Cortex of kidney (tissue), 1 donor: ENCODE measurements at places on chromosomes 4 and X.

DNA sequence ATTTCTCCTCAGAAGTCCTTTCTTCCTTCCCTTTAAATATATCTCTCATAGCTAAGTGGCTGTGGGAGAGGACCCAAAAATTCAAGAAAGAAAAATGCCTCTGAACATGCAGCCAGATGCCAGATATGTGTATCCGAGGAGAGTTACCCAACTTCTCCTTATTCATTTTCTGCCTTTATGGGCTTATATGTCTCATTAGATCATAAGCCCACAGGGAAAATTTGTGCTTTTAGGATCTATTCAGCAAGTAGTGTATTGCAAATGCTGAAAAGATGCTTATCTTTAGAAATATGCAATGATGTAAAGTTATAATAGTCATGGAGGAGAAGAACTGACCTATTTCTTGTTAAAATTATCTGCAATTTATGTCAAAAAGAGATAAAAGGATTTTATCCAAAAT is 371.8 kb upstream of the NOCT start:
- DNase-seq: no peak

GRCh38 chr4:92455951-92456350 is 152.2 kb downstream of the GRID2 start:
- no peak for DNase-seq

DNA sequence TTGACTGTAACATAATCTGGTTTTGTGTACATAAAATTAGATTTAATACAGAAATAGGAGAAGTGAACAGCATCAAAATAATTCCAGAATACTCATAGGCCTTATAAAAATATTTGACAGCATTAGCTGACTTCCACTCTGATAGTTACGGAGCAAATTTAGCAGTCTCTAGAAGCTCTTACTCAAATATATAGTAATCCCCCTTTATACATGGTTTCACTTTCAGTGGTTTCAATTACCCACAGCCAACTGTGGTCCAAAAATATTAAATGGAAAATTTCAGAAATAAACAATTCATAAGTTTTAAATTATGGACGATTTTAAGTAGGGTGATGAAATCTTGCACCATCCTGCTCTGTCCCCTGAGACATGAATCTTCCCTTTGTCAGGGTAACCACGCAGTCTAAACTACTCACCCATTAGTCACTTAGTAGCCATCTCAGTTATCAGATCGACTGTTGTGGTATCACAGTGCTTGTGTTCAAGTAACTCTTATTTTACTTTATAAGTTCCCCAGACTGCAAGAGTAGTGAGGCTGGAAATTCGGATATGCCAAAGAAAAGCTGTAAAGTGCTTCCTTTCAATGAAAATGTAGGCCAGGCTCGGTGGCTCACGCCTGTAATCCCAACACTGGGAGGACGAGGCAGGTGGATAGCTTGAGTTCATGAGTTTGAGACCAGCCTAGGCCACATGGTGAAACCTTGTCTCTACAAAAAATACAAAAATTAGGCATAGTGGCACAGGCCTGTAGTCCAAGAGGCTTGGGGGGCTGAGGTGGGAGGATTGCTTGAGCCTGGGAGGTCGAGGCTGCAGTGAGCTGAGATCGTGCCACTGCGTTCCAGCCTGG is 17.2 kb upstream of the RTL9 start:
- no peak for DNase-seq

DNA sequence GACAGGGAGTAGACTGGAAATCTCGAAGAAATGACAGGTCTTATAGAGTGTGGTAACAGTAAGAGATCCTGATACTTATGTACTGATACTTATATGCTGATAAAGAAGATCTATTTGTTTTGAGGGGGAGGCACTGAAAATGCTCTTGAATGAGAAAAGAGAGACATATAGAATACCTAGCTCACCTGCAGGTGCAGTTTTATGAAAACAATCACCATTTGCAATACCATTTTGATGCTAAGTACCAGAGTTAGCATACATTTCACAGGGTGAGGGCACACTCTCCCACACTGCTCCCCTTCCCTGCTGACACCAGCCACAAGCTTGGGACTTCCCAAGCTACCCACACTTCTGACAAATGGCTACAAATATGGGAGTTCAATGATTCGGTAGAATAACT is 1490.1 kb upstream of the IGFBP7 start:
- DNase-seq: no peak

DNA sequence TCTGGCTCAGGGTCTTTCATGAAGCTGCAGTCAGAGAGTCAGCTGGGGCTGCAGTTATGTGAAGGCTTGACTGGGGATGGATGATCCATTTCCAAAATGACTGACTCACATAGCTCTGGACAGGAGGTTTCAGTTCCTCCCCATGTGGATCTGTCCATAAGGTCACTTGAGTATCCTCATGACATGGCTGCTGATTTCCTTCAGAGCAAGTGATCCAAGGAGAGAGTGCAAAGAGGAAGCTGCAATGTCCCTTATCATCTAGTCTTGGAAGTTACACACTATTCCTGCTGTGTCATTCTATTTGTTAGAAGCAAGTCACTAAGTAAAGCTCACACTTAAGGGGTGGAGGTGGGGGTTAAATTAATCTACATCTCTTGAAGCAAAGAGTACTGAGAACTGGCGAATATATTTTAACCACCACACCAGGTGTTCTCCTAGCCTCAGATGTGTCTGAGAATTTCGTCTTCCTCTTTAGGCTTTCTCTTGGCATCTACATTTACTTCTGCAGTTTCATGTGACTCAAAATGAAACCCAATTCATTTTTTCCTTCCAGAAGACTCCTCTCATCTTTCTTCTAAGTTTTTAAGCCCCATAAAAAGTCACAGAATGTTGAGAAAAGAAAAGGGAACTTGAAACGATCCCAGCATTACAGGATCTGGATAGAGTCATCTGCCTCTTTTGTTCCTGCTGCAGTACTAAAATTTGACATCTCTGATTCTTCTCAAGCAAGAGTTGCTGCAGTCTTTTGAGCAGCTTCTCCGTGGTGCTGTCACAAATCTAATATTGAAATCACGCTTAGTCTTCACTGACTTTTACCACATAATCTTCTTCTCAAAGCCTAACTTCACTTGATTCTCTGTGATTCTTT is 3.8 kb upstream of the GRPR start:
- DNase-seq: no peak

- DNase-seq: no peak
Observed at GRCh38 chr4:109248322-109248900, 54.0 kb downstream of the COL25A1 start.

DNA sequence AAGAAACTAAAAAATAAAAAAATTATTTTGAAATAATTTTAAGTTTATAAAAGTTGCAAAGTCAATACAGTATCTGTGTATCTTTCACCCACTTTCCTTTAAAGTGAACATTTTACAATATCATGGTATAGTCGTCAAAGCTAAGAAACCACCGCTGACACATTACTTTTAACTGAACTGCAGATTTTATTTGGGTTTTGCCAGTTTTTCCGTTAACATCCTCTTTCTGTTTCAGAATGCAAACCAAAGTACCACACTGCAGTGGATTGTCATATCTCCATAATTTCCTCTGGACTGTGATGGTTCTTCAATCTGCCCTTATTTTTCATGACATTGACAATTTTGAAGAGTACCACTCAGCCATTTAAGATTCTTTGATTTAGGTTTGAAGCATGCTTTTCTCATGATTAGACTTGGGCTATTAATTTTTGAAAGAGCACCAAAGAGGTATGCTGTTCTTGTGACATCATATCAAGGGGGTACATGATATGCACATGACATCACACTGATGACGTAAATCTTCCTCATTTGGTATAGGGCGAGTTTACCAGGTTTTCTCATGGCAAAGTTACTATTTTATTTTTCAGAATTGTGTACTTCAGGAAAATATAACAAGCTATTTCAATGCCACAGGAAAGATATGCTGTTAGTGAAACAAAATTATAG is 3.6 kb upstream of the CXCL1 start:
- no peak for DNase-seq

- no peak for DNase-seq
Observed at GRCh38 chr4:1021386-1022050, 10.1 kb downstream of the FGFRL1 start.

- no peak for DNase-seq
Observed at GRCh38 chr4:41358647-41359421, 102.1 kb downstream of the UCHL1 start.

- no peak for DNase-seq
Observed at GRCh38 chr4:16271411-16271810, 45.1 kb upstream of the TAPT1 start.

DNA sequence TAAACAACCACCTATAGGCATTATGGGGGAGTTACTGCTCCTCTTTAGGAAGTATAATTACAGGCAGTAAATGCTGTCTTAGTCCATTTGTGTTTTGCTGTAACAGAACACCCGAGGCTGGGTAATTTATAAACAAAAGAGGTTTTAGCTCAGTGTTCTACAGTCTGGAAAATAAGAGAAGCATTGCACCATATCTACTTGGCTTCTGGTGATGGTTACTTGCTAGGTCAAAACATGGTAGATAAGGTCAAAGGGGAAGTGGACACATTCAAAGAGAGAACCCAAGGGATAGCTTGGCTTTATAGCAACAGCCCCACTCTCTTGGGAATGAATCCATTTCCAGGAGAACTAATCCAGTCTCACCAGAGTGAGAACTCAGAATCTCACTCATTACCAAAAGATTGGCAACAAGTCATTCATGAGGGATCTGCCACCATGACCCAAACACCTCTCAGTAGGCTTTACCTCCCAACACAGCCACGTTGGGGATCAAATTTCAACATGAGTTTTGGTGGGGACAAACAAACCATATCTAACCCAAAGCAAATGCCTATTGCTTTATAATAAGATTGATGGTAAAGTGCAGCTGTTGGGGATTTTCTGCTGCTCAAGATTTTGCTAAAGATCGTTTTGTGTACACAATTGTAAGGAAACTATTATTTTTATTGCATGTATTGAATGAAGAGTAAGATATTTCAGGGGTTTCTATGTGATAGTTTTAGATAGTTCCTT is 32.6 kb downstream of the STAG2 start:
- DNase-seq: no peak

DNA sequence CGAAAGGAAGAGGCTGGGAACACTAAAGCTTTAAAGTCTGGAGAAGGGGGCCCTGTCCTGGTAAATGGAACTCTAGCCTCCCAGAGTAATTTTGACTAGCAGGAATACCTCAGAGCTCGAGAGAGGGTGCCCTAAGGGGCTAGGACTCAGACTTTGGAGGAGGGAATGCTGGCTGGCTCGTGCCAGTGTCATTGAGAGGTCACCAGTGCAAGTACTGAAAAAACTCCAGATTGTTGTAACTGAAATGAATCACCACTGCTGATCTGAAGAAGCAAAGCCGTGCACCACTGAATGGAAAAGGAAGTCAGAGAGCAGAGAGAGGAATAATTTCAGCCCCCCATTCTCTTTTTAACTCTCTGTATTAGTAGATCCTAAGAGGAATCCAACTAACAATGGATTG is 690.2 kb downstream of the FAT4 start:
- DNase-seq: no peak

GRCh38 chr4:185229021-185229818 is 19.8 kb downstream of the SNX25 start:
- no peak for DNase-seq

DNA sequence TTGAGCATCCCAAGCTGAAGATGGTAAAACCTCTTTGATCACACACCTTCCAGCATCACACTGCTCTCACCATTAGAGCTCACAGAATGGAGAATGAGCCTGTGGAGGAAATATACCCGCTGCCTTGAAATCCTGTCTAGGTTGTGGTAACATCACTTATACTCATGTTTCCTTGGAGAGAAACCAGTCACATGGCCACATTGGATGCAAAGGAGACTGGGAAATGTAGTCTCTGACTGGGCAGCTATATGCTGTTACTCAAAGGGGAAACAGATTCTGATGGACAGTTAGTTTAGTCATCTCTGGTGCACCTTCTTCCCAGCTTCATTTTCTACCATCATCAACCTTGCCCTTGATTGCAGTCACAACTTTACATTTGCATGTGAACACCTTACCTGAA is 286.3 kb downstream of the ANKRD50 start:
- DNase-seq: no peak

GRCh38 chr4:41143311-41144039 is 70.9 kb downstream of the APBB2 start:
- no peak for DNase-seq

GRCh38 chrX:53281321-53281822 is at the start of gene IQSEC2:
Gene IQSEC2 (minus strand): TSS chrX:53281584.
- no peak for DNase-seq

GRCh38 chr4:124867536-124867935 is 155.0 kb upstream of the ANKRD50 start:
- DNase-seq: no peak

- DNase-seq: no peak
Observed at GRCh38 chr4:142976482-142976881, 130.4 kb upstream of the INPP4B start.

DNA sequence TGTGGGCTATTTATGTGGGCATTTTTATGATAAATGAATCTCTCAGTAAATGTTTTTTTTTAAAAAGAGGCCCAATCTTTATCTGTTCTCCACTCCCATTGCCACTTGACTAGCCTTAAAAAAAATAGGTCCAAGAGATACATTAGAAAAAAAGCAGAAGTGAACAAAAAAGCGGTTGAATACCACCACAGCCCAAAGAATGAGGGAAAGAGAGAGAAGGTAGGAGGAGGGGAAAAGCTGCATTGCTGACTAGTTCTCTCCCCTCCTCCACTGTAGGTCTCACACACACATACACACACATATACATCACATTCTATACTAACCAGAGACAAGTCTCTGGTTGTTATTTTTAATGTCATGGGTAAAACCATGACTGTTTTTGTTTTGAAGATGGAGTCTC is 95.8 kb upstream of the IL13RA1 start:
- no peak for DNase-seq

GRCh38 chrX:139815771-139816170 is 107.8 kb upstream of the MCF2 start:
- DNase-seq: no peak

DNA sequence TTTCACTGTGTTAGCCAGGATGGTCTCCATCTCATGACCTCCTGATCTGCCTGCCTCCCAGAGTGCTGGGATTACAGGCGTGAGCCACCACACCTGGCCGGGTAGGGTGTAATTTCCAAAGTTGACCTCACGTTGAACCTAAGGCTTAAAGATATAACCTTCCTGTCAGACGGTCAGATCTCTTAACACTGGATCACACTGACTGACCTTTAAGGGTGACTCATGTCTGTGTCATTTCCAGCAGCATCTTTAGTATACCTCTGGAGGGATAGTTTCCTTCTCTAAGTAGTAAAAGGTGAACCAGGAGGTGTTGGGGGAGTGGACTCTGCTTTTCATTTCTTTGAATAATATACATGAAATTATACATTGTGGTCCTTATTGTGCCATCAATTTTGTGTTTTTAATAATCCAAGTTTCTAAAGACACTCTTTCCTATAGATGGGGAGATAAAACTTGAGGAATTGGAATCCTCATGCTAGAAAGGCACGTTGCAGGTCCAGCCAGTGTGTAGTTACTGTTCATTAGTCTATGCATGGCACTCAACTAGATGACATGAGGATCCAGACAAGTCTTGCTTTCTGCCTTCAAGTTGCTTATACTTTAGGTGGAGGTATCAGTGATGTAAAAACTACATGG is 45.7 kb downstream of the ARHGAP10 start:
- DNase-seq: no peak

DNA sequence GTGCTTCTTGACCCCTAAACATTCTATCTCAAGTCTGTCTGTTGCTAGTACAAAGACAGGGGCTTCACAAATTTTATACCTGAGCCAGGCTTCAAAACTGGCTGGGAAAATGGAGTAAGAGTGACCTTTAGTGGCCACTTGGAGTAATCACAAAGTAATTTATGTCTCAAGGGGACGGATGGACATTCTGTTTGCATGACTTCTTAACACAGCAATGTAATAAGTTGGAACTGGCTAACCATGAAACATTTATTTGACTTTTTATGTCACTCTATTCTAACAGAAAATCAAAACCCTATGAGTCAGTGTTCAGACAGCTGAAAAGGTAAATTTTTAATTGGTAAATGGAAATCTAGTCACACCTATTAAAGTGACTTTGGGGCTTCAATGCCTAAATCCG is 600.6 kb downstream of the ANKRD50 start:
- no peak for DNase-seq
